ENCODE measurements at places on chromosomes 2 and 18.

GRCh38 chr2:108074946-108075345 is 88.6 kb downstream of the SLC5A7 start:
- DNase-seq, result no peak

GRCh38 chr2:64326578-64327050 is 127.3 kb upstream of the LGALSL start:
- no peak for DNase-seq

DNA sequence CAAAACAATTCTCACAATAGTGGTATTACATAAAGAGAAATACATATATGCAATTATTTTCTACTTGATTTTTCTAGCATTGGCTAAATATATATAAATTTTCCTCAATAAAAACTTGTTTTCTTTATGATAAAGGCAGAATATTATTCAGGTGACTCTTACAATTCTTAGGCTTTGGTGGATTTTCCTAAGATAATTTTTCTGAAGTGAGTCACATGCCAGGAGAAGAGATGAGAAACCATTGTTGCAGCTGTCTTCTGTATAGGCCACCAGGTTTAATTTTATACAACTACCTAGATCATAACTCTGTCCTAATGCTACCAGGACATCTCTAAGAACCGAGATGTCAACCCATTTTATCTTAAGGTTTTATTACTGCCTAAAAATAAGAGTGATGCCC is 552.4 kb upstream of the CDH2 start:
- DNase-seq, result no peak

- no peak for DNase-seq
Measured at GRCh38 chr2:152161598-152161997, 14.0 kb downstream of the STAM2 start.

DNA sequence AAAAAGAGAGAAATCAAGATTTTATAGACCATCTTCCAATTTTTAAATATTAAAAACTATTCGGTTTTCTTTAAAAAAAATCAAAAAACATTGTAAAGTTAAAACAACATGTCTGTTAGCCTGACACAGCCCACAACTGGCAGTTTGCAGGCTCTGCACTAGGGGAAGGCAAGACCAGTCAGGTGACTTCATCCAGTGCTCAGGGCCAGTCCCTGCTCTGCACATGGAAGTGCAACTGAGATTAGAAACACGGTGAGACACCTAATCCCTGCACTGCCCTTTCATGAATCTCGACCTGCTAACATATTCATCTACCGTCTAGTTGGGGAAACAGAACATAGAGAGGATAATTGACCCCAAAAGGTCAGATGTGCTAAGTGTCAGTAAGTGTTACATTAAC is 135.2 kb downstream of the BARD1 start:
- no peak for DNase-seq

DNA sequence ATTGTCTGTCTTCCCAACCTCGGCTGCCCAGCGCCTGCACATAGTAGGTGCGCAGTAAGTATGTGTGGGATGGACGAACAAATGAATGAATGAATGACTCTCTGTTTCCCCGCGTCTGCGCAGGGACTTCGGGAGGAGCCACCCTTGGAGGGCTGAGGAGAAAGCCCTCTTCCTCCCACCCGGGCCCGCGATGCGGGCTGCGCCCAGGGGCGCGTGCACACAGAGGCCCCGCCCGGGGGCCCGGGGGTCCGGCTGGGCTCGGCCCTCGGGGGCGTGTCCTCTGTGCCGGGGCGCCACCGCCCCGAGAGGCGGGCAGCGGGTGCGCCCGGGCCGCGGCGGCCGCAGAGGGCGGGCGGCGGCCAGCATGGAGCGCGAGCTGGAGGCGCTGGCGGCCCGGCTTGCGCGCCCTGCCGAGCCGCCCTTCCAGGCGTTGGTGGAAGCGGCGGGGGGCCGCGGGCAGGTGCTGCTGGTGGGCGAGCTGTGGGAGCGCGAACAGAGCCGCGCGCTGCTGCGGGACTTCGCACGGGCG is at the start of gene C2orf72:
Gene C2orf72 (plus strand): TSS at position 322 of the 529 bp plus-strand sequence. CDS start 43 bp downstream, at position 365.
- no peak for DNase-seq

DNA sequence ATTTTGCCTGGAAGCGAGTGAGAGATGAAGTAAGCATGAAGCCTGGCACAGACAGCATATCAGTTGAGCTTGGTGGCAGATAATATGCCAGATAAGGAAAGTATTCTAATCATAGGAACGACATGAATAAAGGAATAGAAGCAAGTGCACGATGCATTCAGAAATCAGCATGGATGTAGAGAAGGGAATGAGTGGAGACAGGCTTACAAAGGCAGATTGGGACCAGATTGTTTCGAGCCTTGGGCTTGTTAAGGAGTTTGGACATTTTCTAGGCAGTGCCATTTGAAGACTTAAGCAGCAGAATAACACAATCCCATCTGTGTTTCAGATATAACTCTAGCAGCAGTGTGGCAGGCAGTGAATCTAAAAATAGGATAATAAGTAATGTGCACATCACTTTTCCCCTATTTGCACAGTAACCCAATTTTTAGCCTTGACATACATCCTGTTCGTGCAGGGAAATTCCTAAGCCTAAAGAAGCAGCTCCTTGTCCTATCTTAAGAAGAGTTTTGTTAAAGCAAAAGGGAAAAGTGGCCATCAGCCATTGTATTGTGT is 450.2 kb downstream of the PLCL1 start:
- DNase-seq, result no peak

GRCh38 chr2:72108121-72108520 is 39.5 kb downstream of the CYP26B1 start:
- DNase-seq, result no peak

DNA sequence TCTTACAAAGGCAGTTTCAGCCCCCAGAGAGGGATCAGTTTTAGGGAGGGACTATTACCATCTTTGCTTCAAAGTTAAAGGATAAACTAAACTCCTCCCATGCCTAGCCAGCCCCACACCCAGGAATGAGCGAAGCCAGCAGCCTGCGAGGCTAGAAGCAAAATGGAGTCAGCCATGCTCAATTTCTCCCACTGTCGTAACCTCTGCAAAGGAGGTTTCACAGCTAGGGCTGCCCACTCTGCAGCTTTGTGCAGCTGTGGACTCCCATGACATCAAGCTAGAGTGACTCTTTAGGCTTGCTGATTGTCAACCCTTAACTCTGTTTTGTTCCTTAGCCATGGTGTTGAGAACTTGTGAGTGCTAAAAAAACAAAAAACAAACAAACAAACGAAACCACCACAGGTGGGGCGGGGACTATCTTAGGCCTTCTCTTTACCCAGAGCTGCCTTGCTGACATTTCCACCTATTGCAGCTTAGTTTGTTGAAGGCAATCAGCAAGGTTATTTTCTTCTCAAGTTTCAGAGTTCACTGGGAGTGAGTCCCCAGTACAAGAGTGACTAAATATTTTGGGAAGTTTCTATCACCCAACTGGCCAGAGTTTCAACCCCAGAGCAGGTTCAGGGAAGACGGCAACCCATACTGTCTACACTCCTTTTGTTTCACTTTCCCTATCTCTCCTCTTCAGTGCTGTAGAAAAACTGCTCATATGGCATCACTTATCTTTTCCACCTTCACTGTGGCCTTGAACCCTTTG is 592.1 kb downstream of the XIRP2 start:
- no peak for DNase-seq

DNA sequence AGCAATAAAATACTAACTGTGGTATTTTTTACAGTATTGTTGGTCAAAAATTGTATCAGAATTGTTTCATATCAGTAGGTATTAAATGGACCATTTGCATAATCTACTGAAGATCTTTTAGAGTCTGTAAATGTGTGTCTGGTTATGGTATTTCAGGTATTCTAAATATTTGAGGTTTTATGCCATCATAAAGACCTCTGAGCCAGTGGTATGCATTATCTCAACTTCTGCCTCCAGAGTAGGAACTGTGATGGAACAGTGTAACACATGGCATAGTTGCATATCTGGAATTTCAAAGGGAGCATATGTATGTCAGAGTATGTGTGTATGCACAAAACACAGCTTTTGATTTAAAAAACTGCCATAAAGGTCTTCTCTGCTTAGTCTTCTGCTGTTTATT is 15.4 kb downstream of the GREB1L start:
- no peak for DNase-seq

DNA sequence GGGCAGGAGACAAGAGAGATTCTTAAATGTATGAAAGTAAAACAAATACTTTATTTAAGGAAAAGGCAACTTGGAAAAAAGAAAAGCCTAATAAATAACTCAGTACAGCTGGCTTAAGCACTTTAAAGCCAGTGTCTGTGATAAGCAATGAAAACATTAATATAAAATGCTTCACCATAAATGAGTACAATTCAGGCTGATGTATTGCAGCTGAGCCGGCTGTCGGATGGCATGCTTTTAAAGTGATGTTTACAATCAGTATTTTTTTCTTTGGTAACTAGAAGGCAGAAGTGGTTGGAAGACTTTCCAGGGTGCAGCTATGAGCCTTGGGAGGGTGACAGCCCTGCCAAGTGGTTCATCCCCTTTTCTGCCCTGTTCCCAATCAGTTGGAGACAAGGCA is 58.7 kb upstream of the CELF4 start:
- no peak for DNase-seq

GRCh38 chr18:40072761-40073160 is 1882.3 kb upstream of the PIK3C3 start:
- DNase-seq, result no peak

GRCh38 chr2:74925361-74925786 is 33.1 kb upstream of the POLE4 start:
- no peak for DNase-seq

DNA sequence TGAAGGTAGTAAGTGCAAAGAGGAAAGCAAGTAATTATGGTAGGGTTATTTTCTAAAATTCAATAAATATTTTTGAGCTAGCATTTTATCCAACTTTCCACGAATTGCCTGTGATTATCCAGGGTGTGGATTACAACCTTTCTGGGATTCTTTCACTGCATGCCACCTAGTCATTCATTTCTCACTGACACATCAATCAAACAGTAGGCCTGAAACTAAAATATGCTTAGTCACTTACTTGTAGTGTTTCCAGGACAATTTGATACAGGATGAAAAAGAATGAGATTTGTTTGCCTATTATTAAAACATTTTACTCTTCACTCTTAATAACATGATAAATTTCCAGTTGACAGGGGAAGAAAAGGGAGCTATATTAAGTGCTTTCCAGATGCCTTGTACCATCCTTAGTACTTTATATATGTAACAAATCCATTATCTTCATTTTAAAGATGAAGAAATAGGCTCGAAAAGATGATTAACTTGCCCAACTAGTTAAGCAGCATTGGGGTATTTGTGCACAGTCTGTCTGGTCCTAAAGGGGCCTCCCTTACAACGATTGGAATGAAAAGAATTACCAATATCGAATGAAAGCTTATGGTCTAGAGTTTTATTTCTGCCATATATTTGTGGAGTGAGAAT is 70.4 kb downstream of the KCTD1 start:
- no peak for DNase-seq

DNA sequence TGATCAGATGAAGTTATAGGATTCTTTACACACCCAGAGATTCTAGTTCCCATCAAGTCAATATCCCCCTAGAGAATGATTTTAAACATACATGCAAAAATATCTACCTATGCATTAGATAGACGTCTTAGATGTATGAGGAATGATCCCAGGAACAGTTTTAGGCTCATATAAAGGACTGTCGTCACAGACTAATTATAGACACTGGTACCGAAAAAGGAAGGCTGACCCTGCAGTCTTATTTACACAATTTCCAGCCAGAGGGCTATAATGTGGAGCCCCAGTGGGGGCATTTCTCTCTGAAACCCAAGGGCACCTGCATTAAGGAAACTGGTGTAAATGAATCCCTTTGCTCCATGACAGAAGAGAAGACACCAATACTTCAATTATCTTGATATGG is 170.4 kb downstream of the ZNF521 start:
- DNase-seq, result no peak

DNA sequence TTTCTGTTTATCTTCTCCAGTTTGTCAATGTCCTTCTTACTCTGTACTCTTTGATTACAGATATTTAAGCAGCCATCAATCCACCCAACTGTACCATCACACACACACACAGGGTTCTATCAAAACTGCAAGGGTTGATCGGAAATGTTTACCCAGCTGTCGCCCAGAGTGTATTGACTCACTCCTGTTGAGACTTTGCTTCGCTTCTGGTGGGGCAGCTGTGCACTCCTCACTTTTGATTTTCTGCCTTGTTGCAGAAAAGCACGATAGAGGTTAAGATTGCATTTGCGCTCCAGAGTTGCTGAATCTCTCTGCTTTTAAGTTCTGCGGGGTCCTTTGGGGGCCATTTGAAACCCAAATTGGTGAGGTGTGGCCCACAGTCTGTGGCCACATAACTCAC is 216.2 kb downstream of the SETBP1 start:
- no peak for DNase-seq
